ENCODE measurements at places on chromosomes 7 and 10. TPM values are rescaled to one million over a fixed set of nuclear protein-coding genes. Genes with fewer than 3 reads are reported as not detected.
A peak's percentile ranks its signal among the peaks of the same experiment; 100 is the strongest.

Gene CALML3
- total RNA-seq = not detected

Gene DIP2C
- 3.8 TPM for total RNA-seq

Gene COL1A2
- not detected for total RNA-seq

Gene AP3M1
- 40.2 TPM for total RNA-seq

Gene AKR1E2
- 12.7 TPM for total RNA-seq

Gene SLC16A9
- not detected for total RNA-seq

Gene DNAJC12
- not detected for total RNA-seq

Gene RNF32
- total RNA-seq = 0.60 TPM

Gene BMPER
- not detected for total RNA-seq

- H3K36me3 ChIP-seq = no peaks in the 10 kb centered on the region
- no peak overlapping the region for H3K4me3 ChIP-seq
- no peak overlapping the region for H3K27ac ChIP-seq
- no peak for DNase-seq
- no peaks in the 10 kb centered on the region for H3K27me3 ChIP-seq
Observed at GRCh38 chr7:17313194-17313593, 14.7 kb downstream of the AHR start.

- no peaks in the 10 kb centered on the region for H3K36me3 ChIP-seq
- no peak for DNase-seq
- H3K27me3 ChIP-seq = peaks cover 1% of the 10 kb centered on the region
- H3K4me1 ChIP-seq = no peaks in the 10 kb centered on the region
- no peak overlapping the region for H3K27ac ChIP-seq
- H3K4me3 ChIP-seq = no peak overlapping the region
Observed at GRCh38 chr7:78222001-78222751, 423.6 kb downstream of the PHTF2 start.

DNA sequence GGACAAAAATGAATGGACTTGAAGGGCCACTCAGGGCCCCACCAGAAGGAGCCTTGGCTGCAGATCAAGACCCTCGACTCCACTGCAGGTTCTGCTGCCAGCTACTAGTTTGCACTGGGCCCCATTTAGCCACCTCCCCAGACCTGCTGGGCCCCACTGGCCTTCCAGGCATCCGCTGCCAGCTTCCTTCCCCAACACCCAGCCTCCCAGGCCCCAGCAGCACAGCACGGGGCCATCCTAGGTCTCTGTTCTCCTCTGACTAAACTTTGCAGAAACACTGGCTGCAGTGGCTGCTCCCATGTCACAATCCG lies 277.4 kb upstream of the KLF14 start:
- peak overlapping the region; percentile 84 for H3K27ac ChIP-seq
- H3K4me1 ChIP-seq = peaks cover 97% of the 10 kb centered on the region
- H3K27me3 ChIP-seq = no peaks in the 10 kb centered on the region
- H3K36me3 ChIP-seq = peaks cover 18% of the 10 kb centered on the region
- peak overlapping the region; percentile 75 for H3K4me3 ChIP-seq

- H3K27me3 ChIP-seq = no peaks in the 10 kb centered on the region
- peaks cover 22% of the 10 kb centered on the region for H3K36me3 ChIP-seq
- H3K4me1 ChIP-seq = peaks cover 6% of the 10 kb centered on the region
Observed at GRCh38 chr10:97757471-97757870, 14.3 kb downstream of the SFRP5 start.

DNA sequence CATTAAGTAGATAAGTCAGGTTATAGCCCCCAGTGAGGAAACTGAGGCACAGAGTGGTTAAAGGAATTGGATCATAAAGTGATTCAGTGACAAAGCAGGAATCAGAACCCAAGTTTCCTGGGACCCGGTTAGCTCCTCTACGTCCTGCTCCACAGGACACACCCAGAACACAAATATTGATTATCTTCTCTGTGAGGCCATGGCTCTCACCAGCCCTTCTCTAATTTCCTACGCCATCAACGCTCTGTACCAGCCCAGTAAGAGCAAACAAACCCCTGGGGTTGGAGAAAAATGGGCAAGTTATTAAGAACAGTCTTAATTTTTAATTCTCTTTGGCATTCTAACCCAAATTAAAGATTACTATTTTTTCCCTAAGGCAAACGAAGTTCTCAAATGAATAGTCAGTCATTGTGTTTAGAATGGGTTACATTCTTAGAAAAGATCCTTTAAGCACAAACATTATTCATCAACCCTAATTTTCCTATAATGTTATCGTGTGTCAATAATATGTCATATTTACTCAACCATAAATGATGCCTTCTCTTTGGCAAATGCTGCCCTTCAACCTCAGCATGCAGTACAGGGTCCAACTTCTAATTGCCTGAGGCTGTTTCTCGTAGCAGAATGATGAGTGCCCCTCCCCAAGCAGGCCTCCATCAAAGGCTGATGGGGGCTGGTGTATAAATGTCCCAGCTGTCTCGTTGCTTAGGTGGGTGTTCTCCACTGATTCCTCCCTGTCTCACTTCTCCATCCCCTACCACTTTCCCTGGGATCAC lies 25.4 kb upstream of the TM9SF3 start:
- H3K36me3 ChIP-seq = no peaks in the 10 kb centered on the region
- no peak overlapping the region for H3K4me3 ChIP-seq
- no peaks in the 10 kb centered on the region for H3K27me3 ChIP-seq
- no peak overlapping the region for H3K27ac ChIP-seq
- H3K4me1 ChIP-seq = peaks cover 15% of the 10 kb centered on the region
- no peak for DNase-seq

- H3K36me3 ChIP-seq = no peaks in the 10 kb centered on the region
- no peak for DNase-seq
- H3K27me3 ChIP-seq = no peaks in the 10 kb centered on the region
- peak overlapping the region; percentile 98 for H3K4me3 ChIP-seq
Observed at GRCh38 chr10:119535305-119535704, 7.2 kb downstream of the RGS10 start.

DNA sequence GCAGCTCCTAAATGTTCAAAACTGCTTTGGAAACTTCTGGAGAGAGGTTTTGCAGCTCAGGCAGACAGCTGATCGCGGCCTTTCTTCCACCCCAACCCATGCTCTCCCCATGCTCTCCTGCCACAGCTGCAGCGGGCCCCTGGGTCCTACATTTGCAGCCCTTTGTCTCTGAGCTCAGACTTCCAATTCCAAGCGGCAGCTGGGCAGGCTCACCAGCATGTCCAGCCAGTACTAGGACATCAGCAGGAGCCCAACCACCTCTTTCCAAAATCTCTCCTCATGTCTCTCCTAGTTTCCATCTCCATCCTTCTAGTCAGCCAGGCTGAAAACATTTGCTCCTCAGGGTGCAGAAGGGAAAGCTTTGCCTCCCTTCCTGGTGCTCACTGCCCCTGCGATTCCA lies 6.0 kb downstream of the LEP start:
- no peak overlapping the region for H3K4me3 ChIP-seq
- H3K27me3 ChIP-seq = peaks cover 11% of the 10 kb centered on the region
- H3K27ac ChIP-seq = no peak overlapping the region
- DNase-seq = no peak

DNA sequence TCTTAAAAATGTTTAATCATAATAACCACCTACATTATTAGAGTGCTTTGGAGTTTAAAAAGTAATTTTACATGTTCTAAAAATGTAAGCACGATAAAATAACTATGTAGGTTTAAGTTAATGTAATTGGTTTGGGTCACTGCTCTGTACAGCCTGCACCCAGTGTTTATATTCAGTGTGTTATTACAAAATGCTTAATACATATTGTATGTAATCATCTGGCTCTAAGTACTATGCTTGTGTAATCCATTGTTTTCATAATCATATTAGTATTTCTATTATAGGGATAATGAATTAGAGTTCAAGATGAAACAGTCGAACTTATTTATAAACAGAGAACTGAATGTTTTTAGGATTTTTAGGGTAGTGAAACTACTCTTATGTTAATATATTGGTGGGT lies 13.1 kb downstream of the RPA3 start:
- H3K27ac ChIP-seq = no peak overlapping the region
- DNase-seq = no peak
- H3K36me3 ChIP-seq = no peaks in the 10 kb centered on the region

GRCh38 chr7:27933671-27934565 lies 194.0 kb downstream of the TAX1BP1 start:
- H3K27me3 ChIP-seq = no peaks in the 10 kb centered on the region
- no peaks in the 10 kb centered on the region for H3K36me3 ChIP-seq
- H3K4me1 ChIP-seq = no peaks in the 10 kb centered on the region
- no peak for DNase-seq
- no peak overlapping the region for H3K27ac ChIP-seq
- no peak overlapping the region for H3K4me3 ChIP-seq

DNA sequence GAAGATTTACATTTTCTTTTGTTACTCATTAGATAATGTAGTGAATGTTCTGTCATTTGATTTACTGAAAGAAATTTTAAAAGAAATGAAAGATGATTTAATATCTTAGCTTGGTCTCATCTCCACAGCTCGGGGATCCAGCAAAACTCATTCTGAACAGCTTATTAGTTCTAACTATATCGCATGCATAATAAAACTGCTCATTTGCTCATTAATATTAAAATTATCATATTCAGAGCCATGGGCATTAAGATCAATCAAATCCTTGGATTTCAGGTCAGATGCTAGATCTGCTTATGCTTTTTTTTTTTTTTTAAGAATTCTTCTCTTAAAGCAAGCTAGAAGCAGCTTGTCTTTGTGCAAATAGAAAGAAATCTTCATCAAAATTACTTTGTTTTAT lies 246.1 kb downstream of the FOXP2 start:
- H3K27ac ChIP-seq = no peak overlapping the region
- no peak for DNase-seq

DNA sequence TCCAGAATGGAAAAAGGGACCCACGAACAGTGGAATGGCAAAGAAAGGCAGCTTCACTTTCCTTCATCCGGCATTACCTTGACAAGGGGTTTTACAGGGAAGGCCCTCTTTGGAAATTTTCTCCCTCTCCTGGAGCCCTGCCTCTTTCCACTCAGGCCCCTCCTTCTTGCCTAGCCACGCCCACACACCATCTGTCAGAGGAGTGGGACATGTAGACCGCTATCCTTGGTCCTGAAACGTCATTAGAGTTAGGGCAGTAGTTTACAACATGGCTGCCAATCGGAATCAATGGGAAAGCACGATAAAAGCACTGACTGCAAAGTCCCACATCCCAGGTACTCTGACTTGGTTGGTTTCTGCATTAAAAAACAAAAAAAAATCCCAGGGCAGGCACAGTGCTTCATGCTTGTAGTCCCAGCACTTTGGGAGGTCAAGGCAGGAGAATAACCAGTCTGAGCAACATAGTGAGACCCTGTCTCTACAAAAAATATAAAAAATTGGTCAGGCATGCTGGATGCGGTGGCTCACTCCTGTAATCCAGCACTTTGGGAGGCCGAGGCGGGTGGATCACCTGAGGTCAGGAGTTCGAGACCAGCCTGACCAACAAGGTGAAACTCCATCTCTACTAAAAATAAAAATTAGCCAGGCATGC lies 96.4 kb downstream of the MARCHF5 start:
- no peaks in the 10 kb centered on the region for H3K36me3 ChIP-seq
- no peak overlapping the region for H3K27ac ChIP-seq
- no peak overlapping the region for H3K4me3 ChIP-seq
- no peaks in the 10 kb centered on the region for H3K4me1 ChIP-seq
- peaks cover 21% of the 10 kb centered on the region for H3K27me3 ChIP-seq

- no peaks in the 10 kb centered on the region for H3K36me3 ChIP-seq
- peaks cover 17% of the 10 kb centered on the region for H3K4me1 ChIP-seq
- H3K4me3 ChIP-seq = no peak overlapping the region
- peaks cover 41% of the 10 kb centered on the region for H3K27me3 ChIP-seq
Observed at GRCh38 chr10:116719804-116720203, 22.6 kb downstream of the HSPA12A start.

DNA sequence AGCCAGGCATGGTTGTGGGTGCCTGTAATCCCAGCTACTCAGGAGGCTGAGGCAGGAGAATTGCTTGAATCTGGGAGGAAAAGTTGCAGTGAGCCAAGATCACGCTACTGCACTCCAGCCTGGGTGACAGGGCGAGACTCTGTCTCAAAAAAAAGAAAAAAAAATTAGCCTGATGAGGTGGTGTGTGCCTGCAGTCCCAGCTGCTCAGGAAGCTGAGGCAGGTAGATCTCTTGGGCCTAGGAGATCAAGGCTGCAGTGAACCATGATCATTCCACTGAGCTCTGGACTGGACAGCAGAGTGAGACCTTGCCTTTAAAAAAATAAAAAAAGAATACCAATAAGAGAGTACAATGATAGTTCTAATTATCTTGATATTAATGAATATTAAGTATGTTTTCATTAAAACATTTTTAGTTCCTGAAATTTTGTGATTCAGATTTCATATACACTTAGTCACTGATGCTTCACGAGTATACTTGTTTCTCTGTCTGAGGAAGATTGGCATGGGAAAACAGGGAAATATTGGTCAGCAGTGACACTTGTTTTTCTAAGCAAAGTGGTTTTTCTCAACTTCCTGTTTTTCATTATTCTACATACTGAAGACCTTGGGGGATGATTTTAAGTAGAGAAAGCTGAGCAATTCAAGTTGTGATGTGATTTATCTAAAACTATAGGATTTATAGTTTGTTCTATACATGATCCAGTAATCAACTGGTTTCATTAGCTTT lies 76.8 kb downstream of the ADK start:
- peak overlapping the region; percentile 93 for H3K27ac ChIP-seq
- DNase-seq = no peak
- H3K36me3 ChIP-seq = peaks cover 7% of the 10 kb centered on the region
- H3K4me3 ChIP-seq = peak overlapping the region; percentile 80
- H3K27me3 ChIP-seq = no peaks in the 10 kb centered on the region

DNA sequence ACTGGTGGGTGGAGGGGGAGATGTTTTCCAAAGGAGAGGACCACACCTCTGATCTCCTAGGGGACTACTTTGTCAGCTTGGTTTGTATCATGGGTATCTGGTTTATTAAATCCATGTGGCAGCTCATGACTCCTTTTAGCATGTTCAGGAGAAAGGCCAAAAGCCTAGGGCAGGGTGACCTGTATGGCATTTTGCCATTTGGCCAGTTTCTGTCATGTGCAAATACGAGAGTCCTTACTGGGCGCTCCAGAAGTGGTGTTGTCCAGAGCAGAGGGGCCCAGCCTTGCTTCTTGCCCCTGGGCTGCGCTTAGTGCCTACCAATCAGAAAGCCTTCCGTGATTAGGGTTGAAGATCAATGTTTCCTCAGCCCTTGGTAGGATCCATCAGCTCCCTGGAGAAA lies 31.0 kb downstream of the ADRA2A start:
- peaks cover 2% of the 10 kb centered on the region for H3K27me3 ChIP-seq
- H3K4me3 ChIP-seq = no peak overlapping the region
- H3K4me1 ChIP-seq = no peaks in the 10 kb centered on the region
- DNase-seq = no peak
- H3K27ac ChIP-seq = no peak overlapping the region
- H3K36me3 ChIP-seq = no peaks in the 10 kb centered on the region

GRCh38 chr10:5932345-5932744 lies 42.3 kb downstream of the FBH1 start:
- DNase-seq = no peak
- H3K4me1 ChIP-seq = no peaks in the 10 kb centered on the region
- H3K36me3 ChIP-seq = peaks cover 4% of the 10 kb centered on the region

- no peak overlapping the region for H3K4me3 ChIP-seq
- H3K27ac ChIP-seq = no peak overlapping the region
- H3K27me3 ChIP-seq = no peaks in the 10 kb centered on the region
- DNase-seq = no peak
Observed at GRCh38 chr7:147304376-147304775, 1187.8 kb downstream of the CNTNAP2 start.

- peaks cover 9% of the 10 kb centered on the region for H3K27me3 ChIP-seq
- H3K4me3 ChIP-seq = no peak overlapping the region
- H3K4me1 ChIP-seq = no peaks in the 10 kb centered on the region
- no peak for DNase-seq
- no peaks in the 10 kb centered on the region for H3K36me3 ChIP-seq
Observed at GRCh38 chr7:131608116-131608500, 51.7 kb upstream of the PODXL start.
